Ecto neural progenitor cell (in vitro differentiated cells): ENCODE measurements at places on chromosomes 7 and 10.
A peak's percentile ranks its signal among the peaks of the same experiment; 100 is the strongest.

- DNase-seq, result peak; percentile 72
Observed at GRCh38 chr7:157690058-157690832, 353.4 kb downstream of the DNAJB6 start.

GRCh38 chr7:94396037-94396431 is 1.3 kb downstream of the COL1A2 start:
- DNase-seq, result no peak

- DNase-seq, result no peak
Observed at GRCh38 chr7:3537210-3537875, 236.3 kb downstream of the SDK1 start.

- DNase-seq, result no peak
Observed at GRCh38 chr7:144786079-144786478, 49.8 kb downstream of the TPK1 start.

DNA sequence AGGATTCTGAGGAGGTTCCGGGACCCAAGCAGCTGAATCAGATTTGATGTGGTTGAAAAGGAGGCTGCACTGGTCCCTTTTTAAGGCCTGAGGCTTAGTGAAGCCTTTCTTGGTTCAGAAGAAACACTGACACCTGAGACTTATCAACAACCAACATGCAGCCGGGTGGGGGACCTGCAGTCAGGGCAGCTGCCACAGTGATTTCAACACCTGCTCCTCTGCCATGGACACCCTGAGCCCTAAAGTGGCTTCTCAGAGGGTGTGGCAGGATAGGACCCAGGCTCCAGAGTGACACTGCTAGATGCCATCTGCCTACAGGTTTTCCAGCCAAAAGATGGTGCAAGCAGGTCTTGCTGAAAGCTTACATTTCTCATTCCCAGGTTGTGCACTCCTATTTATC is 99.3 kb downstream of the COL13A1 start:
- DNase-seq, result no peak

- no peak for DNase-seq
Observed at GRCh38 chr10:93039721-93040120, 20.9 kb upstream of the CYP26C1 start.

- DNase-seq, result no peak
Observed at GRCh38 chr10:113447278-113447677, 105.6 kb upstream of the HABP2 start.

GRCh38 chr10:97490592-97490991 is 7.6 kb downstream of the MMS19 start:
- DNase-seq, result no peak

DNA sequence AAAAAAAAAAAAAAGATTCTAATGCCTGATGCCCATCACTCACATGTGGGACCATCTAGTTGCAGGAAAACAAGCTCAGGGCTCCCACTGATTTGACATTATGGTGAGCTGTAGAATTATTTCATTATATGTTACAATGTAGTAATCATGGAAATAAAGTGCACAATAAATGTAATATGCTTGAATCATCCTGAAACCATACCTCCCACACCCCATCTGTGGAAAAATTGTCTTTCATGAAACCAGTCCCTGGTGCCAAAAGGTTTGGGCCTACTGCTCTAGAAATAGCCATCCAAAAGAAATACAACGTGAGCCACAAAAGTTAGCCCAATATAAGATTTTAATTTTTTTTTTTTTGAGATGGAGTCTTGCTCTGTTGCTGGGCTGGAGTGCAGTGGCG is 265.1 kb downstream of the PRPF18 start:
- DNase-seq, result no peak

DNA sequence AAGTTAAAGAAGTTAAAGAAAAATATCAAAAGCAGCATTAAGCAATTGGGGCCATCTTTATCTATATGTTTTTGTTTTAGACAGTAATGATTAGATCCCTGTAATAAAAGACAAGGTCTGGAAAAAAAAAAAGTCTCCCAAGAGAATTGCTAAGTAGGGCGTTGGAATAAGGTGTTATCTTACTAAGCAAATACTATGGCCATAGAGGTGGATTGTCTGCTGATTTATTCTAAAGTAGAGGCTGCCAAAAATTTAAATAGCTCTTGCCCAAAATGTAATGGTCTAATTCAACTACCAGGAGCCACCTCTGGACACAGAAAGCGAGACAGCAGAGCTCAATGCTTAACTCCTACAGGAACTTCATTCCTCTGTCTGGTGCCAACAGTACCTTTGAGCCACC is 71.6 kb downstream of the HERPUD2 start:
- DNase-seq, result no peak

GRCh38 chr7:20647908-20648776 is 32.7 kb downstream of the ABCB5 start:
- DNase-seq, result peak; percentile 47

DNA sequence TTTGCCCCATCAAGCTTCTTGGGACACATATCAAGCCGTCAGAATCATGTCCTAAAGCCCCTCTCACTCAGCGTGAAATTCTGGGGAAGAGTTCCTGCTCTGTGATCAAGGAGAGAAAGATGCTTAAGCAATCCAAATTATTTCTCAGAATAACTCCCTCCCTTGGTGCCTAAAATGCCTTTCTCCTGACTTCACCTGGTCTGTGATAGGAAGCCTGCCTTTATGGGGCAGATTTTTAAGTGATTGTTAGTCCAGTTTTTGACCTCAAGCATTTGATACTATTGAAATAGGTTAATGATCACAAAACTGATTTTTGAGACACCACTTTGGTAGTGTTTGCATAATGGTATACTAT is 76.4 kb upstream of the MAGI2 start:
- no peak for DNase-seq

DNA sequence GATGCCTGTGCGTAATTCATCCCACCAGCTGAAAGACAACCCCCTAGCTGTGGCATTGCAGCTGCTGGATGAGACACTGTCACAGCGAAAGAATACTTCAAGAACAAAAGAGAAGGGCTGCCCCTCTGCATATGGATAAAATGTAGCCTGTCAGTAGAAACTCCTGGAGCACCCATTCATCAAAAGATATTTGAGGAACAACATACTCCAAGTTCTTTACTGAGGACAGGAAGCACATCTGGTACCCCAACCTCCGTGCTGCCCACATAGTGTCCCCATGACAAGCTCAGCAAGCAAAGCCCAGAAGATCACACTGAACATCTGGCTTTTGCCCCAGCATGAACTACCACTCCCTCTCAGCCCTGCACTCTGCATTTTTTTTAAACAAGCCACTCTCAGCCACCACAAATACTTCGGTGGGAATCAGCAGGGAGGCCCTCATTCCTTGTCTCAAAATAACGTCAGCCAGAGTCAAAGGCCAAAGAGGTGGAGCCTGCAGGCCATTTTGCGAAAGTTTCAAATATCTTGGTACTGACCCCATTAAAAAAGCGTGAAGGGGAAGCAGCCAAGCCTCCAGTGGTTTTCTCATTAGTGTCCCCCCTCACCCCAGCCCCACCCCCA is 1.7 kb downstream of the CREB3L2 start:
- DNase-seq, result peak; percentile 77

GRCh38 chr7:92417913-92418312 is 29.4 kb upstream of the GATAD1 start:
- no peak for DNase-seq

- DNase-seq, result no peak
Observed at GRCh38 chr7:28865601-28866144, 92.5 kb downstream of the TRIL start.

DNA sequence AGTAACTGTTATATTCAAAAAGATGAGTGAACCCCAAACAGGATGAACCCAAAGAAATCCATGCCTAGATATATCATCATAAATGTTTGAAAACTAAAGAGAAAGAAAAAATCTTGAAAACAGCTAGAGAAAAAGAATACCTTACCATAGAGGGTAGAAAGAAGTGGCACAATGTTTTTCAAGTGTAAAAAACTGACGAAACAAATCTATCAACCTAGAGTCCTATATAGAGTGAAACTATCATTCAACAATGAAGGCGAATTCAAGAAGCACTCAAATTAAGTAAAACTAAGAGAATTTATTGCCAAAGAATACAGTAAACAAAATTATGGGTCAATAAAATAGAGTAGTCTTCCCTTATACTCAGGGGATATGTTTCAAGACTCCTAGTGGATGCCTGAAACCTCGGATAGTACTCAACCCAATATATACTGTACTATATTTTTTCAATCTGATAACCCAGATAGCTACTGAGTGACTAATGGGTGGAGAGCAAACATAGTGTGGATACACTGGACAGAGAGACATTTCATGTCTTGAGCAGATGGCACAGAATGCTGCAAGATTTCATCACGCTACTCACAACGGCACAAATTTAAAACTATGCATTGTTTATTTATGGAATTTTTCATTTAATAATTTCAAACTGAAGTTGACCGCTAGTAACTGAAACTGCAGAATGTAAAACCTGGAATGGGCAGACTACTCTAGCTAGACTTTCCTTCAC is 52.6 kb upstream of the TMEM106B start:
- no peak for DNase-seq

- no peak for DNase-seq
Observed at GRCh38 chr10:130135676-130136225, 440 bp upstream of the GLRX3 start.

DNA sequence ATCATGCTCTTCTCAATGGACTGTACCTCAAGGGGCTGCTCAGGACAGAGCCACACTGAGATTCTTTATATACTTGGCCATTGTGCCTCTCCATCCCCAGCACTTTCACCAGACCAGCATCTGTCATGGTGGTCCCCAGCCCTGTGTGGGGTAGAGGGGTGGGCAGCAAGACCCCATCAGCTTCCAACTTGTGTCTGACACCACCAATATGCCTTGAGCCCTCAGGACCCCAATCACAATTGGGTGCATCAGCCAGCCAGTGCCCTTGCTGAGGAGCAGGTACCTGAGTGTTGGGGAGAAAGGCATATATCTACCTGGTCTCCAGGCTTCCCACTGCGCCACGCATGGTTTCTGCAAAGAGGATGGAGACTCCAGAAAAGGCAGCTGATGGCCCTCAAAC is 56.3 kb downstream of the GRID1 start:
- no peak for DNase-seq

DNA sequence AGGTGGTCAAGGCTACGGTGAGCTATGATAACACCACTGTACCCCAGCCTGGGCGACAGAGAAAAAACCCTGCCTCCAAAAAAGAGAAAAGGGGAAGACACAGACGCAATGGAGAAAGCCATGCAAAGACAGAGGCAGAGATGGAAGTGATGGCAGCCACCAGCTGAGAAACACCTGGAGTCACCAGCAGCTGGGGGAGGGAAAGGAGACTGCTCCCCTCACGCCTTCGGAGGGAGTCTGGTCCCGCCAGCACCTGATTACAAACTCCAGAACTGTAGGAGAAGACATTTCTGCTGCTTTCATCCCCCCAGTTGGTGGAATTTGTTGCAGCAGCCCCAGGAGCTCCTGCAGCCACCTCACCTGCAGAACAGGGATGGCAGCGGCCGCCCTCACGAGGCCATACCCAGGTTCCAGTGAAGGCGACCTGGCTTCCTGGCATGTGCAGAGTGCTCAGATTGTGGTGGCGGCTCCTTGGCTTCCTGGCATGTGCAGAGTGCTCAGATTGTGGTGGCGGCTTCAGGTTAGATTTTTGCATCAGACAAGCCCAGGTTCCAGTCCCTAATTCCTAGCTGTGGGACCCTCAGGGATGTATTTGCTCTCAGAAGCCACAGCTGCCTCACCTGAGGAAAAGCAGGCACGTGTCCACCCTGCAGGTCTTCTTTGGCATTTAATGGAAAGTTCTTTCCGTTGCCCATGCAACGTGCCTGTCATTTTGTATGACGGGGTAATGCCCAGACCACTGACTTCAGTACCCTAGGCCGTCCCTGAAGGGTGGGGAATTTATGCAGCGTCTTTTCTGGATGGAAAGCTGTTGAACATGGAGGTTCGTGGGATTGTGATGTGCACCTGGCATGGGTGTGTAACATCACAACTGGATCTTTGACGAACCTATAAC is 182.9 kb downstream of the EBF3 start:
- DNase-seq, result no peak

DNA sequence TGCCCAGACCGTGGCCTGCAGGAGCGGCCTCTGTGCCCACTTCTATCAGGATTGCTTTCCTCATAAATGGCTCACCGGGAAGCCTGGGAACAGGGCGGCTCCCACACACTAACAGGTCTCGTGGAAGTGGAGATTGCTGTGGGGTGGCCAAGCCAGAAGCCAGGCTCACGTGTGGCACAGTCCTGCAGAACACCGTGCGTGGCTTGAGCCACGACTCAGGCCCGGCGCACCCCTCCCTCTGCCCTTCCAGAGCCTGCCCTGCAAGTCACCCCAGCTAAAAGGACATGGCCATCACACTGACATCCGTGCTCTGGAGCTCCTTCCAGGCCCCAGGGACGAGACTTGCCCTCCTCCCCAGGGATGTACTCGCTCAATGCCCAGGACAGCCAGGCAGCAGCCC is 7.0 kb downstream of the GPER1 start:
- no peak for DNase-seq

DNA sequence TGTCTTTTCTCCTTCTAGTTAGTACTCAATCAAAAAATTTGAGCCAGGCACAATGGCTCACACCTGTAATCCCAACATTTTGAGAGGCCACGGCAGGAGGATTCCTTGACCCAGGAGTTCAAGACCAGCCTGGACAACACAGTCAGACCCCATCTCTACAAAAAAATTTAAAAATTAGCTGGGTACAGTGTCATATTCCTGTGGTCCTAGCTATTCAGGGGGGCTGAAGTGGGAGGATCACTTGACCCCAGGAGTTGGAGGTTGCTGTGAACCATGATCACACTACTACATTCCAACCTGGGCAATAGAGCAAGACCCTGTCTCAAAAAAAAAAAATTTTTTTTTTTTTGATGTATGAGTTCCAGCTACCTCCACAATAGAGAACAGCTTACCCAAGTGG is 57.8 kb downstream of the SKIDA1 start:
- DNase-seq, result no peak

DNA sequence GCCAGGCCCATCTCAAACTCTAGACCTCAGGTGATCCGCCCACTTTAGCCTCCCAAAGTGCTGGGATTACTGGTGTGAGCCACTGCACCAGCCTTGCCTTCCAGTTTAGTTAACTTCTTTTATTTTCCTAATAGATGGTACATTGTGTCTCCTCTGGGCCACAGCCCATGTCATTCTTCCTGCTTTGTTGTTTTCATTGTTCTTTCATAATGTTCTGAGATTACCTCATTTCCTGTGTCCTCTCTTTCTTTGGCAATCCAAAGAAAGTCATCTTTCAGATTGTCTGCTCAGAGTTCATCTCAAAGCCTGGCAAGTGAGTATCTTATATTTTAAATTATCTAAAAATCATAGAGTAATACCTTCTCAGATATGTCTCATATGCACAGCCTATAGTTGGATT is at the start of gene OLAH:
OLAH (plus strand) TSS at position 270 of the 400 bp plus-strand sequence. CDS start 3,346 bp downstream, outside the sequence.
- no peak for DNase-seq

DNA sequence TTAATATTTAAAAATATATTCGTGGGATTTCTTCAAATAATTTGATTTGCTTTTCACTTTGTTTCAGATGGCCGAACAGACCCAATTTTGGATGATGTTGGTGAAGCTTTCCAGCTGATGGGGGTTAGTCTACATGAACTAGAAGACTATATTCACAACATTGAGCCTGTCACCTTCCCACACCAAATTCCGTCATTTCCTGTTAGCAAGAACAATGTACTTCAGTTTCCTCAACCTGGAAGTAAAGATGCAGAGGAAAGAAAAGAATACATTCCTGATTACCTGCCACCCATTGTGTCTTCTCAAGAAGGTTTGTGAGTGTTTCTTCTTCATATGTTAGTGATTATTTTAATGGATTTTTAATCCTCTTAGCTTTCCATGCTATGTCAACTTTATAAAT is 5.9 kb downstream of the TAF3 start:
- DNase-seq, result no peak

GRCh38 chr10:71436268-71437125 is 39.8 kb downstream of the CDH23 start:
- peak; percentile 10 for DNase-seq

- no peak for DNase-seq
Observed at GRCh38 chr10:131983780-131984179, 2.1 kb upstream of the BNIP3 start.

GRCh38 chr7:140646931-140647647 is 6.5 kb upstream of the DENND2A start:
- DNase-seq, result peak; percentile 77
